AG04450 (cell line): ENCODE measurements at places on chromosomes 6 and 20.

GRCh38 chr6:166583230-166583965 is 3.1 kb downstream of the RAMACL start:
- no peak for DNase-seq

DNA sequence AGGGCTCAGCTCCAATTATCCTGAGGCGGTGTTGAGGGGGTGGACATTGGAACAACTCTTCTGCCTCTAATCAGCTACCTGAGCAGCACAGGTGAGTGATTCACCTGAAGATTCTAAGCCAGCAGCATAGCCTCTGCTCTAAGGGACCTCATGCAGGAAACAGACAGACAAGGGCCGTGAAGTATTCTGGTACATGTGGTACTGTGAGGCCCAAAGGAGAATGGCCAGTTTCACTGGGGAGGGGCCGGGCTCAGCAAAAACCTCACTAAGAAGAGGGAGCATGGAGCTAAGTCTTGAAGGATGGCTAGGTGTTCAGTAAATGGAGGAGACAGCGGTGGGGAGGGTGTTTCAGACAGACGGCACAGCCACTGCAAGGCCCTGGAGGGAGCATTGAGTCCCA is 58.5 kb upstream of the CCDC167 start:
- DNase-seq, result no peak

DNA sequence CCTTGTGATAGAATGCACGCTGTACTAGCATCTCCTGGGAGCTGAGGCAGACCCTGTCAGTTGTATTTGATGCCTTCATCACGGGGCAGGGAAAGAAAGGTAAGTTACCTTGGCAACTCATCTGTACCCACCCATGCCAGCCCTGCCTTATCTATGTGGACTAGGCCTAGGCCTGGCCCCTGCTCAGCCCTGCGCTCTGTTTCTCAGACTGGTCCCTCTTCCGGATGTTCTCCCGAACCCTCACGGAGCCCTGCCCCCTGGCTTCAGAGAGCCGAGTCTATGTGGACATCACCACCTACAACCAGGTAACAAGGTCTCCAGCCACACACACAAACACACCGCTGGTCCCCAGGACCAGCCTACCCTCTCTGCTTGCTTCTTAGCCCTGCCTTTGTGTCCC is 4.2 kb downstream of the PIGT start:
- no peak for DNase-seq

- DNase-seq, result no peak
These were observed 844 bp downstream of the TAGAP start for GRCh38 chr6:159043947-159044346.

DNA sequence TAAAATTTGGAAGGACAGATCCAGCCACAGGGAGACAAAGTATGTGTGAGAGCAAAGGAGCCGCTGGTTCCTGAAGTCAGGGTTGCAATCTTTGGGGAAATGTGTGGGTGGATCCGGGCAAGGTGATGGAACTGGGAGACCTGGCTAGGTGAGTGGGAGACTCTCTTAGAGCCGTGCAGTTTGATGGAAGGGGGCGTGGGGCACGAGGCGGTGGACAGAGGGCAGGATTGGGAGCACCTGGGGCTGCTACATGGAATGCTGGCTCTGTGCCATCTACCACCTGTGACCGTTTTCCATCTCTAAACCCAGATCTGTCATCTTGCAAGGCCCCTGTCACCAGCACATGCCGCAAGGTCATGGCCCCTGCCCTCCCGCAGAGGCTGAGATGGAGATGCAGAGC is 268.4 kb downstream of the SMOC2 start:
- DNase-seq, result no peak

GRCh38 chr6:18245642-18246041 is 18.7 kb downstream of the DEK start:
- no peak for DNase-seq

DNA sequence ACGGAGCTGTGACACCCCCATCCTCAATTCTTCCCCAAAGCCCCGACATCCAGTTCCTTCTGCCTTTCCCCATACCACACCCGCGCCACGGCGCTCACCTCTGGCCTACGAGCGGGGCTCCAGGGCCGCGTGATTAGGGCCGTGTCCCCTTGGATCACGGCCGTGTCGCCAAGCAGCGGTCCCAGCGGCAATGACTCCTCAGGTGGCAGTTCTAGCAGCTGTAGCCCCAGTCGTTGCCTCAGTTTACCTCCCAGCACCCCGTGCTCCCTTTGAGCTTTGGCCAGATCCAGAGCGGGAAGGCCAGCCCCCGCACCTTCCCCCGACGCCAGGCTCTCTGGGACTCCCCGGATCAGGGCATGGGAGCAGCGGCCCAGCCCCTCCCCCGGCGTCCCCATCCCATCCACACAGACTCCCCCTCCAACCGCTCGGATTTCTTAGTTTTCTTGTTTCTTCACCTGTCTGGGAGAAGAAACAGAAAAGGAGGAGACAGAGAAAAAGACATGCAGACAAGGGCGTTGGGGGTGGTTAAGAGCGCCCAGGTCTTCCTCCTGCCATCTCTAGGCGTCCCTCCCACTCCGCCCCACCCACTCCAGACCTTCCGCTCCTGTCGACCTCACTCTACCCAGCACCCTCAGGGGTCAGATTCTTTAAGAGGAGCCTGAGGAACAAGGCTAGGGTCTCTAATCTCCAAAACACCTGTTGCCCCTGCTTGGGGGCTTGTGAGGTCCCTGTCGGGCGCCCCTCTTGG is at the start of gene DDAH2:
DDAH2 (minus strand) TSS at position 533 of the 748 bp plus-strand sequence; CDS start at position 395, 138 bp downstream.
- DNase-seq, result no peak

DNA sequence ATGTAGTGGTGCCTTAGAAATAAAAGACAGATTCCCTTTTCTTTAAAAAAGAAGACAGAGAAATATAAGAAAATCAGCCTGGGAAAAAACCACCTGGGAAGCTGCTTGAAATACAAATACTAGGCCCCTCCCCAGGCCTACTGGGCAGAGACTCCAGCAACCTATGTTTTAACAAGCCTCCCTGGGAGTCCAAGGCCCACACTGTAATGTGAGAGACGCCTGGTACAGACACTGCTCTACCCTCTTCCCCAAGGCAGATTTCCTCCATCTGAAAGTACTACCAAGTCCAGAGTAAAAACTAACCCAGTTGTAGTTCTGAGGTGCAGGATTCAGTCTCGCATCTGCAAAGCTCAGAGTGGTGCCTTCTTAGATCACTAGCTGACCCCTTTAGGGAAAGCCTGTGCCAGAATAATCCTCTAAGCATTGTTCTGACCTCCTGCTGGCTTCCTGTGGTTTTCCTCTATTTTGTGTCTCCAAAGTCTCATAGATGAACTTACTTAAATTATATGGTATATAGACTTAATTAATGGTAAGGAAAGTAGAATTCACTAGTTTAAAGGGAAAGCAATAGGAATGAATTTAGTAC is 270.2 kb upstream of the SLC35B3 start:
- DNase-seq, result no peak

GRCh38 chr6:64838726-64839125 is 868.3 kb downstream of the EYS start:
- DNase-seq, result no peak

DNA sequence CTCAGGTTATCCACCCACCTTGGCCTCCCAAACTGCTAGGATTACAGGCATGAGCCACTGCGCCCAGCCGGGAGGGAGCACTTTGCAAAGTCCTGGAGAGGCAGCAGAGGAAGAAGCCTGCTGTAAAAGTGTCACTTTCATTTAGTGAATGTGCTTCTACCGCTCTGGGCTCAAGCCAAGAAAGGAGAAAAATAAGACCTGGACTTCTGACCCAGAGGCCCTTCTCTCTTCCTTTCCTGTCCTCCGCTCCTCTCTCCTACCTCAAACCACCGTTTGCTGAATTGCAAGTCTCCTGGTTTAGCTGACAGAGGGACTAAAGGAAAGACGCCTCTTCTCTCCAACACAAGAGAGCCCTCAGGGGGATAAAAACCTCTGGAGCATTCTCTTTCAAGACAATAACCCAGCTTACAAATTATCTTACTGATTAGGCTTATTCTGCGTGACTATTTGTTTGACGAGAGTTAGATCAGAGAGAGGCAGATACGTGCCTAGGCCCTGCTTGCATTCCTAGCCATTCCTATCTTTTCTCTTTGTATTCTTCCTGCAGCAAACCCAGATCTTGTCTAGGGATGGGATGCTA is 84.2 kb upstream of the SLC22A23 start:
- DNase-seq, result no peak

- DNase-seq, result no peak
These were observed 1.7 kb downstream of the STXBP5 start for GRCh38 chr6:147205690-147206600.

DNA sequence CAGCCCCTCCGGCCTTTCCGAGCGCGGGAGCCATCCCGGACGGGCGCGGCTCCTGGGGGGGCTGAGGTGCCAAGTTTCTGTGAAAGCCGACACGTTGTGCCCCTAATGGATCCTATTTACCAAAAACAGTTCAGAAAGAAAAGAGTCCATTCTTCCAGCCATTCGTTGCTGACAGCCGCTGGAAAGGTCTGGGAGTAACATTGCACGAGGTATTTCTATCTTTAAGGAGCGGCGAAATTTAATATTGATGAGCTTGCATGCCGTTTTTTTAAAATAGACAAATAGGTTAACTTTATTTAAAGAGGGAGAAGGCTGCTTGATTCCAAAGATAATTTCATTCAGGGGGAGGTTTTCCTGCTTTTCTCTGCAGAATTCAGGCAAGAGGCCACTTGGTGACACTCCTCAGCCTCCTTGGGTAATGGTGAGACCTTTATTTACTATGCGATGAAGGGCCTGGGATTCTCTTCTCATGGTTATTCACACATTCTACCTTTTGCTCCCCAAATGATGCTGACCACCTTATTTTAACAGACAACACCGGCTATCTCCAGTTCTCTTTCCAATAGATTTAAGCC is 988 bp downstream of the TIAM2 start:
- DNase-seq, result no peak

DNA sequence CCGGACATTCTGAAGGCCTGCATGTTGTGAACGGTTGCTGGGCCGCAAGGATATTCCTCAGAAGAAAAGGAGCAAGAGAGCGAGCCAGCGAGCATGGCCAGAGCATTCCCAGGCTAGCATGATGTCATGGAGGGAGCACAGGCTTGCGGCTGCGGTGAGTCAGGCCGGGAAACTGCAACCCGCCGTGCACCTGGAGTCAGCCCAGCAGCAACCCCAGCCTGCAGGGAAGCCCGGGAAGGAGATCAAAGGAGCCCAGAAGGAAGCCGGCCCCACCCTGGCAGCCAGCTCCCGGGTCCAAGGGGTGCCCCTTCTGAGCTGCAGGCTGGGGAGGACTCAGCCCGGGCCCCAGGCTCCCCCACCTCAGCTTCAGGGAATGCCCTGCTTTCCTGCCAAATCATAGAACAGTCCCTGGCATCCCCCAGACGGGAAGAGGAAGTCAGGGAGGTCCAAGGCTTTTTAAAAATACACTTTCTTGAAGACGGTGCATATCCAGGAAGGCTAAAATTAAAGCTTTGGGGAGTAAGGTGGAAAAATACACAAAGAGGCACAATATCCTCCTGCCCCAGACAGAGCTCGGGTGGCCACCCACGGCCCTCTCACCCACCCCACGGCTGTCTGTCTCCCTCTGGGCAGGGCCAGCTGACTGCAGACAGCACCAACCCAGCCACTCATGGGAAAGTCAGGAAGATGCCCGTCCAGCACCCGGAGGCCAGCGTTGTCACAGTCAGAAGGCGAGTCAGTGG is 53.7 kb downstream of the BMP7 start:
- DNase-seq, result peak; percentile 44

DNA sequence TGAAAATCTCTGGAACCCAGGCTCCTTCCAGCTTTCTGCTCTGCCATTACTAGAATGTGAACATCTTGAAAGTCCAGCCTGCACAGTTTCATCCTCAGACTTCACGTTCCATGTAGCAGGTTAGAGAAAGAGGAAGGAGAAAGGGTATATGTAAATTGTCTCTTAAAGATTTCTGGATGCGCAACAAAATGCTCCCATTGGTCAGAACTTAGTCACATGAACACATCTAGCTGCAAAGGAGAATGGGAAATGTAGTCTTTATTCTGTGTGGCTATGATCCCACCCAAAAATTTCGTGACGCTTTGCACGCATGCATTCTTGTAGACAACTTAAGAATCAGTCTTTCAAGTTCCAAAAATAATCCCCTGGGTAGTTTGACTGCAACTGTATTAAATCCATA is 46.4 kb upstream of the CHD6 start:
- no peak for DNase-seq

DNA sequence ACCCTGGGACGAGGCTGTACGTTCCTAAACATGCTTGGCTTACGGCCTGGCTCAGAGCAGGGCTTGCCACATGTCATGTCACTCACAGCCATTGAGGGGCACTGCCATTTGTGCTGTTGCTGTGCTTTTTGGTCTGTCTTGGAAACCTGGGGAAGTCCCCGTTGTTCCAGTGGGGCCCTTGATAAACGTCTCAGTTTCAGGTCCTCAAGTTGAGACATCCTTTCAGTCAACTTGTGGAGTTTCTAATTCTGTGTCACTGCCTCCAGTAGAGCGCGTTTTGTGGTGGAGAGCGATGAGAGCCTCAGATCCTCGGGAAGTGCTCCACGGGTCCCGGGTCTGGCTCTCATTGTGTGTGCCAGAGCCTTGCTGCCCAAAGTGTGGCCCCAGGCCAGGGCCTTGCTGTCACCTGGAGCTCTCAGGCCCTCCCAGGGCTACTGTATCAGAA is 43.0 kb upstream of the CCR6 start:
- no peak for DNase-seq

- DNase-seq, result no peak
These were observed 31.9 kb downstream of the FOXO3 start for GRCh38 chr6:108592371-108593337.

DNA sequence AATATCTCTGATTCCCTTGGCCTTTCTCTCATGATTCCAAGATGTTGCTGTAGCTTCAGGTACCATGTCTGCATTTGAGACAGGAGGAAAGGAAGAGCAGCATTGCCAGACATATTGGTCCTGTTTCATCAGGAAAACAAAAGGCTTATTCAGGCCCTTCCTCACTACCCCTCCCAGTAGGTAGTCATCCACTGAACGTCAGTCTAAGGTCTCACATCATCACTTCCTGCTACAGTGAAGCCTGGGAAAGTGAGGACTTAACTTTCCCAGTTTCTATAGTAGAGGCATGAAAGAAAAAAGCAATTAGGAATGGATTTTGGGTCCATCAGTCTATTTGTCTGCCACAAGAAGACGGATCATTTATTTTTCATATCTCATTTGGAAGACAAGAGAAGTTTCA is 85.7 kb upstream of the SOX4 start:
- no peak for DNase-seq

- DNase-seq, result no peak
These were observed 16.2 kb downstream of the TFAP2A start for GRCh38 chr6:10398446-10399218.
